Stimulated activated CD8-positive, alpha-beta memory T cell treated with anti-CD3 and anti-CD28 coated beads, Interleukin-7, amount 100 ng/mL, for 1 hour (primary cell): ENCODE measurements at places on chromosomes 11 and 22.

DNA sequence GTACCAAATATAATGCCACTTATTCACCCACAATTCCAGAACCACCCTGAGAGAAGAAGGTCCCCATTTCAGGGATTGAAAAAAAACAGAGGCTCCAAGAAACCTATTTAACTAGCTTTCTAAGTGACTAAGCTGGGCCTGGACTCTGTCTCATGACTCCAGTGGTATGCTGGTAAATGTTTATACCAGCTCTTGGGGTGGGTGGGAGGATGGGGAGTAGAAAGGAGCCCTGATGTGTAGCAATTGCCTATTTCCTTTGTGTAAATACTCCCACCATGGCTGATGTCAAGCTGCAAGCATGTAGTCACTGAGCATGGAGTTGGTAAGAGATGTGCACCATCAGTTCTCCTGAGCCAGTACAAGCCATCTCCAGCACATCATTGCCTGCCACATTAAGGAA is 2.8 kb downstream of the PRG3 start:
- no peak for DNase-seq

GRCh38 chr11:58923300-58923788 is 15.9 kb upstream of the GLYATL1 start:
- no peak for DNase-seq

DNA sequence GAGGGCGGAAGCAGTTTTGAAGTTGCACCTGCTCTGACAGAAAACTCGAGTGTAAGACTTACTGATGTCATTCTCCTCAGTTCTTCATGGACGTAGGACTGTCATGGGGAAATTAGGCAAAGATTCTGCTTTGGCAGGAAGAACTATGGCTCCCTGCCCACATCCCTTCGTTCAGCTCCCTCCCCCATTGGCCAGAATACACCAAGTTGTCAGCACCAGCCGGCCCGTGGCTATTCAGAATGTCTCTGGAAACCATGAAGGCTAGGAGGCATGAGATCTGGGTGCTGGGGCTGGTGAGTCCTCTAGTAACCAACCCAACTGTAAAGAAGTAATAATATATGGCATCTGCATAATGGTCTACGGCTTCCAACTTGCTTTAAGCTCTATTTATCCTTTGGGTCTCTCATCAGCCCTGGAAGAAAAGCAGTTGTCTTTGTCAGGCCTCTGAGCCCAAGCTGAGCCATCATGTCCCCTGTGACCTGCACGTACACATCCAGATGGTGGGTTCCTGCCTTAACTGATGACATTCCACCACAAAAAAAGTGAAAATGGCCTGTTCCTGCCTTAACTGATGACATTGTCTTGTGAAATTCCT is 74.1 kb downstream of the PIWIL4 start:
- no peak for DNase-seq

- DNase-seq = no peak
These were observed 12.8 kb downstream of the BCL9L start for GRCh38 chr11:118912742-118913410.

GRCh38 chr11:129090056-129090455 is 102.1 kb downstream of the ARHGAP32 start:
- DNase-seq = no peak

DNA sequence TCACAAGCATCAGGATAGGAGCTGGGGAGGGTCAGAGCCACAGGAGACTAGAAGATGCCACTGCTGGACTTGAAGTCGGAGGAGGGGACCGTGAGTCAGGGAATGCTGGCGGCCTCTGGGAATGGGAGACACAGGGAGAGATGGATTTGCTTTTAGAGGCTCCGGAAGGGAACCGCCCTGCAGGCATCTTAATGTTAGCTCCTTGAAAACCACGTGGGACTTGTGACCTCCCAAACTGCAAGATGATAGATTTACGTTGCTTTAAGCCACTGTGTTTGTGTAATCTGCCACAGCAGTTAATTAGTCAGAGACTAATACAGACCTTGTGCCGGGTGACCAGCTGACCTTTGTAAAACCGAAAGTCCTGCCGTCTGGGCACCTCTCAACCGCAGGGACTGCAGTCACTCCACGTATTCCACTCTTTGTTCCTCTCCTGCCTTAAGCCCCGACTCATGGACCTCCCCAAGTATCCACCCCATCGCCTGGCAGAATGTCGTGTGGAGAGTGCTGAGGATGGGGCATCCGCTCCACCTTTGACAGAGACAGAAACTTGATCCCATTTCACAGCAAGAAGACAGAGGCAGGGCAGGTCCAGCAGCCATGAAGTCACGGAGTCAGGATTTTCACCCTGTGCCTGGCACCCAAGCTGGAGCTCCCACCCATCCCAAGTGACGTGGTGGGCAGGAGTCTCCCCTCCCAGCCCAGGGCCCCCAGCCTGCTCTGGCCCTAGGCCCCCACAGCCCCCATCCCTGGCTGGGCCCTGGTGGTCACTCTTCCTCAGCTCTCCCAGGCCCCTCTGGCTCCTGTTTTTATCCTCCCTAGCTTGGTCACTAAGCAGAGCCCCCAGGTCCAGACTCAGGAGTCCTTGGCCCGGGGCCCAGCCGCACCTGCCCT is 19.4 kb upstream of the CTSD start:
- no peak for DNase-seq

DNA sequence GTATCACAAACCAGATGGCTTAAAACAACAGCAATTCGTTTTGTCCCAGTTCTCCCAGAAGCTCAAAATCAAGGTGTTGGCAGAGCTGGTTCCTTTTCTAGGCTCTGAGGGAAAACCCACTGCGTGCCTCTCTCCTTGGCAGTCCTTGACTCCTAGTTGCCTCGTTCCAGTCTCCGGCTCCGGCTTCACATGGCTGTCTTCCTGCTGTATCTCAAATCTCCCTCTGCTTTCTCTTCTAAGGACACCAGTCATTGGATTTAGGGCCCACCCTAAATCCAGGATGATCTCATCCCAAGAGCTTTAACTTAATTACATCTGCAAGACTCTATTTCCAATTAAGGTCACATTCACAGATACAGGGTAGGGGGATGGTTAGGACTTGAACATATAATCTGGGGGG is 9.2 kb upstream of the NAA40 start:
- DNase-seq = no peak

DNA sequence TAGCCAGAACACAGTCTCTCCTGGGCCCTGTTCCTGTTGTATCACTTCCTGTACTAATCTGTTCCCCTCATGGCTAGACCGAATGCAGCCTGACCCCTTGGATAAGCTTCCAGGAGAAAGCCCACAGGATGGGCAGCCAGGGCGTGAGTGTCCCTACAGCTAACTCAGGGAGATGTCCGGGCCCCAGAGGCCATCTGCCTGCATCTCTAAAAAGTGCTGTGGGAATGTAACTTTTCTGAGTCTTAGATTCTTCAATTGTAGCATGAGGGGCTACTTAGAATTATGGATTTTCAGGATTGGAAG is 7.7 kb upstream of the MALAT1 start:
- no peak for DNase-seq

DNA sequence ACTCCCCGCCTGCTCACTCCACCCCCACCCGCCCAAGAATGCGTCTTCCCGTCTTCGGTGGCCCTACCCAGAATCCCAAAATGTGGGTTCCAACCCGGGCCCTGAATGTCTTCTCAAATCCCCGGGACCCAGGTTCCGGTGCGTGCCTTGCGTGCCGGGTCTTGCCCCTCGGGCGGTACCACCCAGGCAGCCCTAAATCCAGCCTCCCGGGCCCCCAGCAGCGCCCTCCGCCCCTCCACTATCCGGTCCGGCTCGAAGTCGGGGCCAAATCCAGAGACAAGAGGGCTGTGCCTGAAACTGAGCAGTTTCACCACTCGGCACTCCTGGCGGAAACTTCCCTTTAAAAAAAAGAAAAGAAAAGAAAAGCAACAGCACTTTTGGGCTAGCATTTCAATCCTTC is 16.3 kb upstream of the CCT8L2 start:
- DNase-seq = no peak

GRCh38 chr11:63869171-63869591 is 30.3 kb downstream of the MARK2 start:
- no peak for DNase-seq

DNA sequence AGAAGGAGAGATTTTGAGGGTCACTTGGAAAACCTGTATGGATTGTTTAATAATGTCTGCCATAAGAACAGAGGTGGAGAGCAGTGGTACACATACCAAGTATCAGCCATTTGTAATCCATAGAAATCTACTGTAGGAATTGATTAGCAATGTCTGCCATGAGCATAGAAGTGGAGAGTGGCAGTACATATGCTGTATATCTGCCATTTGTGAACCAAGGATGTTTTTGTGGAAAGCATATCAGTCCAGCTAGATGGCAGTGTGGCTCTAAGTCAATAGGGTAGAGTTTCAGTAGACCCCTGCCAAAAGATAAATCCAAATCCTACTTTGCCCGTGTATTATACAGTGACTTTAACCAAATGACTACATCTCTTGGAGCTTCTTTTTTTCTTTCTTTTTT is 82.9 kb upstream of the SEZ6L start:
- DNase-seq = no peak

- DNase-seq = no peak
These were observed 156.4 kb downstream of the FAM181B start for GRCh38 chr11:82577246-82577645.

GRCh38 chr11:128669506-128670270 is 24.2 kb upstream of the FLI1 start:
- DNase-seq = no peak

GRCh38 chr11:47899801-47900200 is 51.7 kb upstream of the NUP160 start:
- DNase-seq = no peak

DNA sequence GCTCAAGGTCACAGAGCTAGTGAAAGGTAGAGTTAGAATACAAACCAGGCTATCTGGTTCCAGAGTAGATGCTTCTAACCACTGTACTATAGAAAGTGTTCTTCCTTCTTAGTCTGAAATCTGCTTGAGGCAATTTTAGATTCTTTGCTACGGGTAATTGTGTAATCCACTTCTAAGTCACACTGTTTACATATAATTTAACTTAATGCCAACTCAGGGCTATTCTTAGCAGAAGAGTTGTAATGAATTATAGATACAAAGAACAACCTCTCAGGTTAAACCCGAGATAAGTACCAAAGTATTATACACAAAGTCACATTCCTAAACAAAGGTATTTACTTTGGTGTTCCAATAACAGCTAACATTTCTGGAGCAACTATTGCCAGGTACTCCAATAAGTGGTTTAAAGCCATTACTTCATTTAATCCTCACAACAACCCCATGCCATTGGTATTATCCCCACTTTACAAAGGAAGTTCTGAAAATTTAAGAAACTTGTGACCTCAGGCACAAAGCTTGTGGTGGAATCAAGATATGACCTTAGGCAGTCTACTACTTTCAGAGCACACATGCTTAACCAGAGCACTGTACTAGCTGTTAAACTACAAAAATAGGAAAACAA is 31.1 kb upstream of the DDI1 start:
- no peak for DNase-seq
